ENCODE measurements at places on chromosomes 16 and 17.

GRCh38 chr17:41413353-41413957 lies 10.9 kb downstream of the KRT37 start:
- no peak for DNase-seq

DNA sequence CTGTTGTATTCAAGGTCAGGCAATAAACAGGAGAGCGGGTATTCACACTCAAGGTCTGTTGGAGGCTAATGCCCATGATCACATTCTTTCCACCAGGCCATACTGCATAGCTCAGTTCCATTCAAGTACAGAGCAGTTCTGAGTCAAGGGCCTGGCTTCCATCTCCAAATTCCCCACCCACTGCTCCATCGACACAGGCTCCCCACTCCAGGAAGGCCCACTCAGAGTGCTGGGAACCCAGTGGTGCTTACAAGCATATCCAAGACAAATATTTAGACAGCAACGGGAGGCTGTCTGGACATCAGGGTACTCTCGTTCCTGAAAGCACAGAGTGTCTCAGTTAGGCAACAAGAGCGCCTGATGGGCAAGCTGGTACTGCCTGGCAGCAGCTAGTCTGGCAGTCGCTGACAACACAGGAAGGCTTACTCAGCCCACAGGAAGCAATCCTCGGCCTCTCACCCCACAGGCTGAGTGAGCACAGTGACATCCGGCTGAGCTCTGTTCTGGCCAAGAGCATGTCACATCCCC lies 40.9 kb downstream of the RFFL start:
- DNase-seq = peak; percentile 93

DNA sequence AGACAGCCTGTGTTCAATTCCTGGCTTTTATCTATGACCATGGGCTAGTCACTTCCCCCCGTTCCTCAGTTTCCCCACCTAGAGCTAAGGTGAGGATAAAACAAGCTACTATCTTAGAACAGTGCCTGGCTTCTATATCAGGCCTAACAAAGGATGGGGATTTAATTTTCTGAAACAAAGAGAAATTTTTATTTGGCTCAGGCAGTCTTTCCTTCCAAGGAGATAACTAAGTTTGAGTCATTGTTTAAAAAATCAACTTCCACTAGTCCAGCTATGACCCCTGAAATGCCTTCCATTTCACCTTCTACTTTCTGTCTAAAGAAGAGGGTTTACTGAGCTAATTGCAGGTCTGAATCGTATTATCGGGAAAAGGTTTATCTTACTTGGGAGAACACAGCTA lies 99.0 kb downstream of the CMIP start:
- no peak for DNase-seq

- no peak for DNase-seq
These were observed 5.6 kb upstream of the BCO1 start for GRCh38 chr16:81232740-81233367.

DNA sequence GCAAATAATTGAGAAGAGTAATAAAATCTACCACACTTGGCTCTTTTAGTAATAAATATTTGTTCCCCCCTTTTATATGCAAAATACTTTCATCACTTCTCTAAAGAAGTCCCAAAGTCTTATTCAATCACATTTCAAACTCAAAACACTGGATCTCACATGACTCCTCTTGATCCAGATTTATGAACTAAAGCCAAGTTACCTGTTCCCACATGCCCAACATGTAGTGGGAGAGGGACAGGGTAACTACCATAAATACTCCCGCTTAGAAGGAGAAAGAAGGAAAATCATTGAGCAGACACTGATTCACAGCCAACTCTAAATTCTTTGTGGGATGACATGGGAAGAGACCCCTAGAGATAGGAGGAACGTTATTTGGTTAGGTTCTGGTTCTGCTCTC lies 64.9 kb upstream of the PMFBP1 start:
- no peak for DNase-seq

- DNase-seq = no peak
These were observed 5.5 kb upstream of the TM4SF5 start for GRCh38 chr17:4766201-4766600.
